ENCODE measurements at places on chromosomes 12 and 14.

DNA sequence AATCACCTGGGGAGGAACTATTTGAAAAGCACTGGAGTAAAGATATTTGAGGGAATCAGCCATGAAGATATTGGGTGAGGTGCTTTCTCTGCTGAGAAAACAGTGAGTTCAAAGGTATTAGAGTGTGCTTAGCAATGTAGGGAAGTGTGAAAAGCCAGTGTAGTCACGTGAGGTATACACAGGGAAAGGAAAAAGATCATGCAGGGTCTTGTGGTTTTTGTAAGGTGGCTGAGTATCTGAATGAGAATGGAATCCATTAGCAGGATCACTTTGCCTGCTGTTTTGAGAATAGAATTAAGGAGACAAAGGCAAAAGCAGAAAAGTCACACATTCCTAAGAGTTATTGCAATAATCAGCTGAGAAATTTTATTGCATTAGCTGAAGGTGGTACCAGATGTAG is 193.0 kb downstream of the PIK3C2G start:
- DNase-seq = no peak

DNA sequence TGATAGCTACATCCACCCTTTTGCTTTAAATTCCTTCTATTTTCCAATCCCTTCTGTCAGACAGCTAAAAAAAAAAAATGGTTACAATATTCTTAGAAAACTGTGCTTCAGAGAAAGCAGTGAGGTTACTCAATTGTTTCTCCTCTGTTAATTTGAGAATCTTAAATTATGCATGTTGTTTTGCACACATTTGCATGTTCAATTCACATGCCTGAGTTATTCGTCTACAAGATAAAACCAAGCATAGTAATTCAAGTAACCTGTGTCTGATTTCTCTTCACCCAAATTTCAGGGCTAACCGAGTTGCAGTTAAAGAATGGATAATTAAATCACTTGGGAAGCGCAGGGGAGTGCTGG is 81.0 kb upstream of the MED13L start:
- DNase-seq = no peak

- DNase-seq = no peak
These were observed 407.4 kb upstream of the PRICKLE1 start for GRCh38 chr12:42996869-42997431.

- DNase-seq = no peak
These were observed 127.5 kb upstream of the RMST start for GRCh38 chr12:97335115-97335514.

- DNase-seq = no peak
These were observed 39.1 kb downstream of the MBIP start for GRCh38 chr14:36281309-36281708.

DNA sequence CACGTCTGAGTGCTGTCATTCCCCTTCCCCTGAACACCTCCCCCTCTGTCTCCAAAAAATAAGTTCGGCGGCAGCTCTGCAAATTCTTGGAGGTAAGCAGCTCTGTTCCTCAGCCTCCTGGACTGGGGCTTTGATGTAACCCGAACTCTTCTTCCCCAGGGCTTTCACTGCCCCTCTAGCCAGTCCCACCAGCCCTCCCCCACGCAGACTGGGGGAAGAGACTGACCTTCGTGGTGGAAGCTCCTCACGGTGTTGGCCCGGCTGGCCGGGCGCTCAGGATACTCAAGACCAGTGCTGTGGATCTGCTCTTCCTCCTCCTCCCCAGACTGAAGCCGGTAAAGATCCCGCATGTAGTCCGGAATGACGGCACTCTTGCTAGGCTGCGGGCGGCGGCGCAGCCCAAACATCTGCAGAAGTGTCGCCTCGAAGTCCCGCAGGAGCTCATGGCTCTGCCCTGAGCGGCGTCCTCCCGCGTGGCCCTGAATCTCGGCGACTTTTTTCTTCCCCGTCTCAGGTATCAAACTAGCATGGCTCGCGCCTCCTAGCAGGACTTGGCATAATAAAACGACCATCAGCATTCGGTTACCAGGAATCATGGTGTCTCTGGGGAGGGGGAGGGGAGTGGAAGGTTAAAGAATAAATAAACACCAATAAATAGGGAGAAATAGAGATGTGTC is 4.9 kb downstream of the BMP4 start:
- DNase-seq = no peak

Measured in NCI-H446 (cell line).